ENCODE measurements at places on chromosomes 12 and 14. TPM values are rescaled to one million over a fixed set of nuclear protein-coding genes. Genes with fewer than 3 reads are reported as not detected.

IFI27L2 gene
- 91.3 TPM for total RNA-seq

ABCC9 gene
- not detected for total RNA-seq

PAPLN gene
- total RNA-seq: 0.46 TPM

- no peak overlapping the region for H3K27ac ChIP-seq
- no peak overlapping the region for H3K4me3 ChIP-seq
- DNase-seq: no peak
- H3K4me1 ChIP-seq: peaks cover 63% of the 10 kb centered on the region
Measured at GRCh38 chr14:80927083-80927989, 14.2 kb downstream of the CEP128 start.

GRCh38 chr12:102408487-102409297 is 71.7 kb downstream of the IGF1 start:
- no peak overlapping the region for H3K4me3 ChIP-seq
- peaks cover 8% of the 10 kb centered on the region for H3K27me3 ChIP-seq
- no peaks in the 10 kb centered on the region for H3K4me1 ChIP-seq
- DNase-seq: no peak

DNA sequence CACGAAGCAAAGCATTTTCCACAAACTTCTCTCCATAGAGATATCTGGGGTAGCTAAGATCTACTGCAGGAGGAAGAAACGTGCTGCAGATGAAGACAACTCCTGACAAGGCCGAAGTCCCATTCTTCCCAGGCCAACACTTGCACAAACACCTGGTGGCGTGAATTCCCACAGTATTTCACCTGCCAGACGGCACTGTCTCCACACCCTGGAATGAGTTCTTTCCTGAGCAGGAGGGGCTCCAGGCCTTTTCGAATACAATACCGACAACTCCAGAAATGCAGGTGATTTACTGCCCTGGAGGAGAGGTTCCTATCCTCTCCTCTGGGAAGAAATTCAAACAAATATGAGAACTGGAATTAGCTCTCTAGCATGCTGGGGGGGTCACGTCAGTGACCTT is 179.9 kb downstream of the MON2 start:
- no peaks in the 10 kb centered on the region for H3K36me3 ChIP-seq
- peaks cover 5% of the 10 kb centered on the region for H3K4me1 ChIP-seq
- no peak overlapping the region for H3K4me3 ChIP-seq

DNA sequence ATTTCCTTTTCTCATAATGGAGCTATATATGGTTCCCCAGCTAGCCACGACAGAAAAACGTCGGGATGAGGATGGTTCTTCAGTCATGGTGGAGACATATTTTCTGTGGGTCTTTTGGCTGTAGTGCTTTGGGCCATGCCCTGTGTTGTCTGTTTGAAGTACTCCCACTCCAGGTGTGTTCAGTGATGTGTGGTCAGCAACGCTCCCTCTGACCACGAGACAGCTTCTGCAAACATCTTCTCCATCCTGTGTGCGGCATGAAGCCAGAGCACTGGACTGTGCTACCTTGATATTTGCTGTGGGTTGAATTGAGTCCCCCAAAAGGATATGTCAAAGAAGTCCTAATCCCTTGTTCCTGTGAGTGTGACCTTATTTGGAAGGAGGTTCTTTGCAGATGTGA is 931.2 kb downstream of the NRXN3 start:
- no peaks in the 10 kb centered on the region for H3K4me1 ChIP-seq
- H3K36me3 ChIP-seq: no peaks in the 10 kb centered on the region
- DNase-seq: no peak

DNA sequence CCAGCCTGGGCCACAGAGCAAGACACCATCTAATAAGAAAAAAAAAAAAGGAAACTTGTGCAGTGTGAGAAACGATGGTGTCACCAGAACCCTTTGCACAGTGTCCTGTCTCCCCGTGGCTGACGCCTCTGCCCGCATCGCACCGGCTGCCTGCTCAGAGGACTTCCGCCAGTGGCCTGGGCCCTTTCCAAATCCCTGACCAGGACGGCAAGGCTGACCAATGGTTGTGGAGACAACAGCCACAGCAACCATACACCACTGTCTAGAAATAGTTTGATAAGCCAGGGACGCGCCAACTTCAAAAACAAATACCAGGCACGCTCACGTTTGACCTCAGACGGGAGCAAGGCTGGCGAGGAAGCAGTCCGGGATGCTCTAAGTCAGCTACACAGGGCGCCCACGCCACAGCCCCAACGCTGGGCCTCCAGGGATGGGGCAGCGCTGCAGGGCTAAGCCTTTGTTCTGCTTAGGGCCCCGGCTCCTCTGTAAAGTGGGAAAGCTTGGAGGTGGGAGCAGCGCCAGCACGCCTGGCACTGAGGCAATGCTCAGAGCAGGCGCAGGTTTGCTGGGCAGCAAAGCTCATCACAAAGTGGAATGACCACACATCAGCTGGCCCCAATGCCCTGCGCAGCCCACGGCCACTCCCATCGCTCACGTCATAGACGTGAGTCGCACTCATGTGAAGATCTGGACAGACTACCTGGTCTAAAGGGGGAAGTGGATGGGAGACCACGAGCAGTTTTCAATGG is 12.5 kb downstream of the PGAM5 start:
- no peaks in the 10 kb centered on the region for H3K4me1 ChIP-seq
- H3K4me3 ChIP-seq: no peak overlapping the region
- peaks cover 67% of the 10 kb centered on the region for H3K36me3 ChIP-seq
- no peak overlapping the region for H3K27ac ChIP-seq
- DNase-seq: no peak
- H3K27me3 ChIP-seq: no peaks in the 10 kb centered on the region

DNA sequence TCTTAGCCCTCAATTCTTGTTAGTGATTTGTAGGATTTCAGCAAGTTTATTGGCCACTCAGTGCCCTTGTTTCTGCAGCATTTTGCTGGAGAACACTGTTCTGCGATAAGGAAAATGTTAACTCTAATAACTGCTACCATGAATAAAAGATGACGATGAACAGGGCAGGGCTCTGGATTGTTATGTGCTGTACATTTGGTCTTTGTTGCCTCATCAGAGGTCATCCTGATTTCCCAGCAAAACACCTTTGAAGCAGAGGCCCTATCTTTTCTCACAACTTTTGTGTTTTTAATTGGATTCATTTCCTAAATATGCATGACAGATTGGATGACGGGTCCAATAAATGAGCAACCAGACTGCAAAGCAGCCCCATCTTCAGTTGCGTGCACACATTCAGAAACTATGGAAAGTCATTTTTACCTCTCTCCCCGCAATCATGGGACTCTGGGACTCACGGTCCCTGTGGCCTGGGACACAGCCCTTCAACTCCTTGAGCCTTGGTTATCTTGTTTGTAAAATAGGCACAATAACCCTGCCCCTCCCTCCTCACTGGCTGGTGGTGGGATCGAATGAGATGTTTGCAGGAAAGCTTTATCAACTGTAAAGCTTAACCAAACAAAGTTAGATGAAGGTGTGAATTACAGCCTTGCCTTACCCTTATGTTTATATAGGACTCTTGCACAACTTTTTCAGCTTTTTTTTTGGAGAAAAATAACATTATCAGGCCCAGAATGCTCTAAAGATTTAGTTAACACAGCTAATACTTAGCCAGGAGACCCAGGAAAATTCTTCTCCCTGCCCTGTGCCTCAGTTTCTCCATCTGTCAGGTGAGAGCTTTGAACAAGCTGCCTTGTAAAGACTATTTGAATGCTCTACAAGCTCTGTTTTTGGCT is 45.4 kb downstream of the RPH3A start:
- no peak overlapping the region for H3K27ac ChIP-seq
- no peaks in the 10 kb centered on the region for H3K36me3 ChIP-seq
- peaks cover 13% of the 10 kb centered on the region for H3K27me3 ChIP-seq
- no peaks in the 10 kb centered on the region for H3K4me1 ChIP-seq
- DNase-seq: no peak
- H3K4me3 ChIP-seq: no peak overlapping the region

- H3K27ac ChIP-seq: no peak overlapping the region
- H3K36me3 ChIP-seq: no peaks in the 10 kb centered on the region
- no peak overlapping the region for H3K4me3 ChIP-seq
- H3K4me1 ChIP-seq: no peaks in the 10 kb centered on the region
- DNase-seq: no peak
Measured at GRCh38 chr12:77785211-77785610, 45.5 kb upstream of the NAV3 start.

- H3K27me3 ChIP-seq: peaks cover 16% of the 10 kb centered on the region
- H3K36me3 ChIP-seq: no peaks in the 10 kb centered on the region
- H3K4me1 ChIP-seq: no peaks in the 10 kb centered on the region
- no peak for DNase-seq
- H3K4me3 ChIP-seq: no peak overlapping the region
Measured at GRCh38 chr12:10503460-10503859, 2.2 kb upstream of the EIF2S3B start.

GRCh38 chr12:122303068-122303467 is 36.8 kb upstream of the VPS33A start:
- H3K27me3 ChIP-seq: no peaks in the 10 kb centered on the region
- H3K4me3 ChIP-seq: no peak overlapping the region
- no peak overlapping the region for H3K27ac ChIP-seq

- H3K4me1 ChIP-seq: no peaks in the 10 kb centered on the region
- H3K36me3 ChIP-seq: no peaks in the 10 kb centered on the region
- H3K27me3 ChIP-seq: no peaks in the 10 kb centered on the region
- no peak for DNase-seq
Measured at GRCh38 chr12:83318386-83319098, 631.8 kb downstream of the TMTC2 start.

DNA sequence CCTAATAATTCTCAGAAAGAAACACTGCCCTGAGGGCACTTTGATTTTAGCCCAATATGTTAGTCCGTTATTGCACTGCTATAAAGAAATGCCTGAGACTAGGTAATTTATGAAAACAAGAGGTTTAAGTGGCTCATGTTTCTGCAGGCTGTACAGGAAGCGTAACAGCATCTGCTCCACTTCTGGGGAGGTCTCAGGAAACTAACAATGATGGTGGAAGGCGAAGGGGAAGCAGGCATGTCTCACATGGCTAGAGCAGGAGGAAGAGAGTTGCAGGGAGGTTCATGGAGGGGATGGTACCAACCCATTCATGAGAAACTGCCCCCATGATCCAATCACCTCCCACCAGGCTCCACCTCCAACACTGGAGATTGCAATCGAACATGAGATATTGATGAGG is 49.4 kb upstream of the RERG start:
- no peaks in the 10 kb centered on the region for H3K4me1 ChIP-seq
- no peaks in the 10 kb centered on the region for H3K36me3 ChIP-seq
- H3K27ac ChIP-seq: no peak overlapping the region
- no peak overlapping the region for H3K4me3 ChIP-seq
- H3K27me3 ChIP-seq: peaks cover 6% of the 10 kb centered on the region

DNA sequence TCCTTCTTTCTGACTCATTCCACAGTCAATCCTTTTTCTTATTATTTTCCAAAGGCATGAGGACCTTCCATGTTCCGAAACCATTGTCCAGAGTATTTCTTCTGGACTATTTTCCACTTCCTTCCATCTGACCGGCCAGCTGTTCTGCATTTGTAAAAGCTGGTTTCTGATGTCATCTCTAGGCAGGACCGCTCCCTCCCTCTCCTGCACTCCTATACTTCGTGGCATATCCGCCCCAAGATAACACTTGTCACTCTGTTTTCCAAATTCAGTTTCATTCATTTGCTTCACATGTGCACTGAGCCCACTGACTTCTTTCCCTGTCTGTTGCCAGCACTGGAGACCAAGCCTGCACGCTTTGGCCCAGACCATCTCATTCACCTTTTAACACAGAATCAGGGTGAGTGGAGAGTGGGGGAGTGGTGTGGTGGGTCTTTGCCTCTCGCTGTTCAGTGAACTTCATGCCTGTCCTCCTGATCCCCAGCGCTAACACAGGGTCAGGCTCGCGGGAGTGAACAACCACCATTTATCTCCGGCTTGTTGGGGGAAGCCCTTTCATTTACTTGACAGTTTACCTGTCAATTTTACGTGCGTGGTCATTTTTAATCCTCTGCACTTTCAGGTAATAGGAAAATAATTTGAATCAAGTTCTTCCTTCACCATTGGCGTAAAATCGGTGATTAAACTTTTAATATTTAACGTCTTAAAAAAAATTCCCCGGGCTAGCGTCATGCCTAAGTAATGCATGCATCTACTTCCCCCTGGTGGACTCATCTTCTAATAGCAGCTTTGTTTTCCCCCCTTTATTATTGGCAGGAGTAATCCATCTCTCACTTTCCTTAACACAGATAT is 52.5 kb downstream of the C12orf75 start:
- H3K27ac ChIP-seq: no peak overlapping the region
- no peaks in the 10 kb centered on the region for H3K27me3 ChIP-seq
- H3K36me3 ChIP-seq: no peaks in the 10 kb centered on the region
- no peaks in the 10 kb centered on the region for H3K4me1 ChIP-seq
- DNase-seq: peak; percentile 42
- H3K4me3 ChIP-seq: no peak overlapping the region

DNA sequence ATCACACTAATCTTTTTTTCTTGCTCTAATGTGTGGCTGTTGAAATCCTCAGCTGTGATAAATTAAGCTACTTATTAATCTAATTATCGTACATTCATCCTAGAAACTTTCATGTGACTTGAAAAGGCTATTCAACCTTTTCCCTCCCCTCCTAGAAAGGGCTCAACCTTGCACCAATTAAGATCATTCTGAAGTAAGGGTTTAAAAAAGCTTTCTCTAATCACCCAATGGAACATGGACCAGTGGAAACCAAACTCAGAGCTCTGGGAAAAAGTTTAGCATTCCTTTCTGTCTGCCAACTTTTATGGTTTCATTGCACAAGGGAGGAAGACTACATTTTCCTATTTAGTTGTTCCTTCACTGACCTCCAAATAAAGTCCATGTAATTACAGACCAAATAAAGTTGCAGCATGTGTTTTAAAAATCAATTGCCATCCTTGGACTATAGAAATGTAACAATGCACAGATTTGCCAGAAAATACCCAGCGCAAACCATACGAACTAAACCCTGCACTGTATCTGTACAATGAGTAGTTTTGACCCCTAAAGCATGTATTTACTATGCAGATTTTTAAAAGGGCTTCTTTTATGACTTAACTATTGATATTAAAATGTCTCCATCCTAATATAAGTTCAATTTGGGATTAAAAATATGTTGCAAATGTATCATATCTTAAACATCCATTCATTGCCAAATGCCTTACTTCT is 142.6 kb upstream of the OTX2 start:
- H3K4me1 ChIP-seq: no peaks in the 10 kb centered on the region
- H3K27ac ChIP-seq: no peak overlapping the region
- no peaks in the 10 kb centered on the region for H3K36me3 ChIP-seq
- H3K4me3 ChIP-seq: no peak overlapping the region

GRCh38 chr12:12384571-12385340 is 27.9 kb downstream of the BORCS5 start:
- H3K36me3 ChIP-seq: peaks cover 54% of the 10 kb centered on the region
- no peaks in the 10 kb centered on the region for H3K27me3 ChIP-seq
- DNase-seq: peak; percentile 82
- peaks cover 67% of the 10 kb centered on the region for H3K4me1 ChIP-seq

DNA sequence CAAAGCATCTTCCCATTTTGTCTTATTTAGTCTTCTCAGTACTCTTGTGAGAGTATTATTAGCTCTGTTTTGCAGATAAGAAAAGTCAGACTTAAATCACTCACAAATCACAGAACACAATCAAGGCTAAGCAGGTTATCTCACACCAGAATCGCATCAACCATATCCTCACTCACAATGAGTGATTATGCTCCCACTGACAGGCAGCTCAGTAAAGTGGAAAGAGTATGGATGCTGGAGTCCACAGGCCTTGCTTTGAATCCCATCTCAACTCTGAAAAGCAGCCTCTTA is 43.1 kb downstream of the TTC7B start:
- no peak for DNase-seq
- H3K4me1 ChIP-seq: no peaks in the 10 kb centered on the region
- no peak overlapping the region for H3K4me3 ChIP-seq

- H3K4me1 ChIP-seq: peaks cover 2% of the 10 kb centered on the region
- no peaks in the 10 kb centered on the region for H3K36me3 ChIP-seq
- peaks cover 38% of the 10 kb centered on the region for H3K27me3 ChIP-seq
- no peak overlapping the region for H3K4me3 ChIP-seq
- H3K27ac ChIP-seq: no peak overlapping the region
Measured at GRCh38 chr12:52787324-52788191, 8.4 kb downstream of the KRT3 start.

All from activated CD4-positive, alpha-beta T cell treated with anti-CD3 and anti-CD28 coated beads, Interleukin-2, amount 10 ng/mL, durations not matched to agents 7 days and 5 days (primary cell).